ENCODE measurements at places on chromosomes 3 and 15.

- DNase-seq = no peak
These were observed 236.9 kb downstream of the TP63 start for GRCh38 chr3:189868061-189868460.

DNA sequence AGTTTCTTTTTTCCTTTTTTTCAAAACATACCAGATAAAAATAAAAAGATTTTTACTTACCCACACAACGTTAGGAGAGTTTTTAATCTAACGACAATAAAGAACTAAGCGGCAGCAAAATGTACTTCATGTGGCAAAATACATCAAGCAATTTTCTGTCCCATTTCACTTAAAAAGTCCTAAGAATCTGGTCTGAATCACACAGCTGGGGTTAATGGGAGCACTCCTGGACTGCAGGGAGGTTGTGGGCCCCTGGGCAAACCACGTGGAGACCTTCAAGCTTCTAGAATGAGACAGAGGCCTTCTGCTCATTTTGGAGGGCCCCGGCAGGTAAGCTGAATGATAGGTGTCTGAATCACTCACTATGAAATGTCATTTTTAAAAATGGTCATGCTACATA lies 193.8 kb downstream of the RORA start:
- no peak for DNase-seq

- no peak for DNase-seq
These were observed 15.1 kb downstream of the U2SURP start for GRCh38 chr3:143016321-143016972.

DNA sequence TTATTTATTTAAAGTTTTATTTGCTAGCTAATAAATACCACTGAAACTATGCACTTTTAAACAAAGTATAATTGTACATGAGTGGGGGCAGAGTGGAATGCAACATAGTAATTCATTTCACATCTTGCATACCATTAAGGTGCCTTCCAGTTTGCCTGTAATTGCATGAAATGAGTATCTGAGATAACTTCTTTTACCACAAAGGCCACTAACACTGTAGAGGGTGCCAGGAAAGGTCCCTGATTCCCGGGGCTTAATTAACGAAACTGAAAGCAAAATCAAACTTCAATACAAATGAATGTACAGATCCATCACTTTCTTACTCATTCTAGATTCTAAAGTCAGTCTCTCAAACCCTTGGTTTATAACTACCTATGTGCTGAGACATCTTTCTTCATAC lies 2.1 kb downstream of the CD47 start:
- DNase-seq = no peak

All from T-cell (primary cell).